ENCODE measurements at places on chromosomes 2 and 18. TPM values are rescaled to one million over a fixed set of nuclear protein-coding genes. Genes with fewer than 3 reads are reported as not detected.

DNA sequence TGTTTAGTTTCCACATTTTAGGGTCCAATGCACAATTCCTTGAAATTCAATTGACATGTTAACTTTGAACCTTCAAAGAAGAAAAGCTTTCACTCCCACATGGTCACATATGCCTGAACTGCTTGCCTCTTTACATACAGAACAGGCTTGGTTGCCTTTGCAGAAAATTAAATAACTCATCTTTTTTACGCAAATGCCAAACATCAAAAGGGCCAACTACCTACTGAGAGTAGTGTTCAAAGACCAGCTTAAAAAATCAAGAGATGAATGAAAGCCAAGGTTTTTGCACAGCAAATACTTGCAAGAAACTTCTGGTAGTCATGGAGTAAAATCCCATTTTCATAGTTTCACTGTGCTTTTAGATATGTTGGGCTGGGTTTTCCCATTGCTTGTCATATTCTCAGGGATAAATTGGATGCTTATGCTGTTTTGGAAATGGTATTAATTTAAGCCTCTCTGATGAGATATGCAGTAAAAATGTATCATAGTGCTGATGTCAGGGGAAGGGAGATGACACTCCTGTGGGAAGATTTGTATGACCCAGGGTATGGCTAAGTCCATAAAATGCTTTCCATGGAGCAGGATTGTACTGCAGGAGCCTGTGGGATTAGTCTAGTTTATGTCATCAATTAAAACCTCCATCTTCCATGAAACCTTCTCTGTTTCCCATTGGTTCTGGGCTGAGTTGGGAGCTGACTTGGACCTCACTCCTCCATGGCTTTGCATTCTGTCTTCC lies 60.6 kb upstream of the DARS1 start:
- no peak for DNase-seq

Gene ONECUT2
- 0.49 TPM for total RNA-seq

Gene PROKR1
- not detected for total RNA-seq

Gene LRRC30
- not detected for total RNA-seq
